CD4-positive, alpha-beta T cell treated with Interleukin-6 for 4 hours (primary cell): ENCODE measurements at places on chromosomes 4 and X.

DNA sequence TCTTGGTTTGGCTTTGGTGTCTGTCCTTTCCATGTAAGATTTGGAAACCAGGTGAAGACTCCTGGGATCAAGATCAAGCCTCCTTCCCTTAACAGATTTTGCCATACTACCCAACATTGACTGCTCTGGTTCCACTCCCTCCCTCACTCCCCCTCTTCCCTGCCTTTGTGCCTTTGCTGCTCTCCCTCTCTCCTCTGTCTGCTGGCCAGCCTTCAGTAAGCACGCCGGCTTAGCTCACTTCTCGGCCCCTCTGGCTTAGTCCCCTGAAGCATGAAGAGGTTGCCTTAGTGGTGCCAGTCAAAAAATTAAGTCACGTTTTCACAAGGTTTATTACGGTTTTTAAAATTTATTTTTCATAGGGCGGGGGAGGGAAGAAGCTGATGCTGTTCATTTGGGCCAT lies 6.0 kb downstream of the GRIA3 start:
- no peak for DNase-seq

DNA sequence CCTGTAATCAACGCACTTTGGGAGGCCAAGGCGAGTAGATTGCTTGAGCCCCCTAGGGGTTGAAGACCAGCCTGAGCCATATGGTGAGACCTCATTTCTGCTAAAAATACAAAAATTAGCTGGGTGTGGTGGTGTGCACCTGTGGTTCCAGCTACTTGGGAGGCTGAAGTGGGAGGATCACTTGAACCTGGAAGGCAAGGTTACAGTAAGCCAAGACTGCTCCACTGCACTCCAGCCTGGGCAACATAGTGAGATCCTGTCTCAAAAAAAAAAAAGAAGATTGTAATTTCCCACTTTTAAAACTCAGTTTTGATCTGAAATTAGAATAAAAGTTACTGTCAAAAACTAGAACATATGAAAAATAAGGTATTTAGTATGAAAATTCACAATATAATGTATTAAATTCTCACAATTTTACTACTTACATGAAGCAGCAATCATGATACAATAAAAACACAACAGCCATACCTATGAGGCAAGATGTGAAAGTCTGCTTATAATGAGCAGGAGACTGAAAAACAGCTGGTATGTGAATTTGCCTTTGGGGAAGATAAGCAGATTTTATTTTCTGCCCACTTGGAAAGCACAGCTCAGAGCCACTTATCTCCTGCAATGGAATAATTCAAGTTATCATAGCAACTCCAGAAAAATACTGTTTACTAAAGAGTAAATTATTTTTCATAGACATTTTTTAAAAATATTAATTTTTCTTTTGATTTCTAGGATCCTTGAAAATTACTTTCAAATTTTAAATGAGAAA lies 50.6 kb downstream of the ZGRF1 start:
- DNase-seq: no peak

- DNase-seq: no peak
These were observed 46.0 kb downstream of the LNX1 start for GRCh38 chr4:53545273-53545672.

DNA sequence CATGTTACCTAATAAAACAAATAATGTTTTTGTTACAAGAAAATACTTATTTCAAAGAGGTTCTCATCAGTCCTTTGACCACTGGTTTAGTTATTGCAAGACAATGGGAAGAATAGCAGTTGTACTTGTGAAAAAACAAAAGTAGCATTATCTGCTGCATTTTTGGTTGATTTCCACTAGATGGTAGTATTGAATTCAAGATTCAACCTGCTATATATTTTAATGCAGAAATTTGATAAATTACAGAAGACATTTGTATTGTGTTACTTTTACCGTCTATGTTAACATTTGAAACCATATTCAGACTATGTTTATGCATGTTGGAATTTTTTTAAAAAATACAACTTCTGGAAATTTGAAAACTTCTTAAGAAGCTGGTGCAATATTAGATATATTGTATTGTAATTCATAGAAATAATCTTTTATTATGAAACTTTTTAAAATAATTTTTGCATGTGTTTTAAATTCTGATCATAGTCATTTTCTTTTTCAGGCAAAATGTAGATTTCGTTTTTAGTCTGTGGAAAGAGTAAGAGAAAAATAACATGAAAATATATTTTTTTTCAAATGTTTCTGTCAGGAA lies 56.4 kb downstream of the SPCS3 start:
- DNase-seq: no peak

GRCh38 chr4:14446311-14446710 lies 556.0 kb upstream of the CPEB2 start:
- DNase-seq: no peak

DNA sequence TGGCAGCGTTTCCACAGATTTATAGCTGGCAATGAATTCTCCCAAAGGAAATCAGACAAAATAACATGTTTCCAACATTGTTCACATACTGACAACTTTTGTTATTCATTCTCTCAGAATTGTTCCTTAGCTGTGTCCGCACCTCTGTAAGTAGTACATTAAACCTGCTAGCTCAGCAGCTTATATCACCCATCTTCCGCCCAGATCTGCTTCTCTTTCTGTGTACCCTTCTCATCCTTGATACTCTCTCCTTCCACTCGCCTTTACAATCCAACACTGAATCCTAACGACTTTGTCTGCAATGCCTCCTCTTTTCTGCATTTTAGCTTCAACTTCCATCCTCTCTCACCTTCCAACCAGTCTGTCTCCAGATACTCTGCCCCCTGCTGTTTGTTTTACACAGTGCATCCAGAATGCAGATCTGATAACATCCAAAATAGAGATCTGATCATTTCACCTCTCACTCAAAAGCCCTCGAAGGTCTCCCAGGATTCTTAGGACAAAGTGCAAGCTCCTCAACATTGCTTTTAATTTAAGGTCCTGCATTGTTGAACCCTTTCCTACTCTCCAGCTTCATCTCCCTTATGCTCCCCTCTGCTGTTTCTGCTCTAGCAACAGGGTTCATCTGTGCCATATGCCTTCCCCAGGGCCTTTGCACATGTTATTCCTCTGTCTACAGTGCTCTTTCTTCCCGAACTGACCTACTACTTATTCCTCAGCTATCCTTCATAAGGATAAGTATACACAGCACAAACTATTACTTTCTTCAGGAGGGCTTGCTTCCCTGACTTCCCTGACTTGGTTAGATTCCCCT lies 67.3 kb upstream of the VBP1 start:
- DNase-seq: peak; percentile 42

GRCh38 chr4:156100651-156101050 lies 147.0 kb upstream of the CTSO start:
- DNase-seq: no peak

GRCh38 chr4:57668621-57669020 lies 558.4 kb upstream of the IGFBP7 start:
- DNase-seq: no peak

- no peak for DNase-seq
These were observed 1138.4 kb downstream of the PCDH19 start for GRCh38 chrX:99271641-99272040.

GRCh38 chr4:151960449-151961230 lies 199.8 kb upstream of the GATB start:
- DNase-seq: no peak

DNA sequence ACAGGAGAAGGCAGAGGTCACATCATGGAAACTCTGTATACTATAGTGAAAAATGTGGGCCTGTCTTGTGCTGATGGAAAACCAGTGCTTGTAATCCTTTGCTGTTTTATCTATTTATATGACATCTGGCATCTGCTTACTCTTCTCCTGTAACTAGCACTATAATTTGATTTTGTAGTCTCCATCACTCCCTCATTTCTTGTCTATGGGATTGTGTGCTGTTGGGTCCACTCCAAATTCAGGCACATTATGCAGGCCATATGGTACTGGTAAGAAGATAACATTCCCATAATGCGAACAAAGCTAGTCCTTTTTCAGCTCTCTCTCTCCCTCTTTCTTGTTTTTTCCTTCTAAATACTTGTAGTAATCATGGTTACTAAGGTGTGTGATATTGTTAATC lies 581.2 kb upstream of the IGFBP7 start:
- no peak for DNase-seq

- no peak for DNase-seq
These were observed 34.5 kb upstream of the MAP3K15 start for GRCh38 chrX:19549838-19550237.

GRCh38 chrX:136028383-136028984 lies 43.2 kb downstream of the SLC9A6 start:
- no peak for DNase-seq

GRCh38 chr4:184328022-184328736 lies 110.5 kb upstream of the ENPP6 start:
- DNase-seq: no peak

DNA sequence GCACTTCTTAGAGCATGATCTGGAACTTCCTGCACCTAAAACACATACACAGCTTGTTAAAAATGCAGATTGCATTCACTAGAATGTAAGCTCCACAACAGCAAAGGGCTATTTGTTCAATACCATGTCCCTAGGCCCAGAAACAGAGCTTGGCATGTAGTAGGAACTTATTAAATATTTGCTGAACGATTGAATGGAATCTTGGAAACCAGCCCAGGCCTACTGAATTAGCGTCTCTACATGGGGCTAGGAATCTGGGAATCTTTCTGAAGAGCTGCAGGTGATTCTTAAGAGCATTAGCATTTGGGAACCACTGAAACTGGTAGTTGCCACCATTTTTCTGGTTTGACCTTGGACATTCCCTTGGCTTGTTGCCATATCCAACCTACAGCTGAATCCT lies 234.1 kb downstream of the STIM2 start:
- no peak for DNase-seq

- no peak for DNase-seq
These were observed 5.0 kb downstream of the CENPU start for GRCh38 chr4:184728858-184729257.

- DNase-seq: no peak
These were observed 137.4 kb upstream of the ARSJ start for GRCh38 chr4:114116861-114117260.

DNA sequence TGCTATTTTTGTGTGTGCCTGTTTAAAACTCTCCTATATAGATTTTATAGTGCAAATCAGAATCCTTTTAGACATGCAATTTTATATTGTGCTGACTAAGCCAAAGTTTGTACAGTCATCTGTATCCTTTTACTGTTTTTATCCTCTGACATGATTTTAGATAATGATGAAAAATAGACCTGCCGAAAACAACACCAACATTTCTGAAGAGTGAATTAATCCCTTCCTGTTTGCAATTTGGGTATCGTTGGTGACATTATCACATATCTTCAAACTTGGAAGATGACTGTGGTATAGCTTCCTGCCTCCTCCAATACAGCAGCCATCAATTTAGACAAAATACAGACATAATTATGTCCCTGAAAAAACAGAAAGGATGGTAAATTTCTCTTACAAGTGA lies 28.9 kb upstream of the DSPP start:
- DNase-seq: no peak

DNA sequence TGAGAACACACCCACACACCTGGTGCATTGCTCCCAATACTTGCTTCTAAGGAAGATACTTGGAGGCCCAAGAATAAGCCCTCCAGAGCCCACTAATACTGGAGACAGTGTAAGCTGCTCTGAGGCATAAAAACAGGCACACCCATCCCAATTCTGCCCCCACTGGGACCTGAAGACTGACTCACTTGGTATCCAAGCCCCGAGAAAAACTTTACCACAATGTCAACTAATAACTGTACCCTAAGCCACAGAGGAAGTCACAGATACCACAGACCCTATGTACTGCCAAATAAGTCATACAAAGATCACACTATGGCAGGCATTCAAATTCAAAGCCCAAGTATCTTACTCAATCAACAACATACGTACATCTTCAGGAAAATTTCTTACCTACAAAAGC lies 398.2 kb upstream of the SPANXN1 start:
- DNase-seq: no peak

DNA sequence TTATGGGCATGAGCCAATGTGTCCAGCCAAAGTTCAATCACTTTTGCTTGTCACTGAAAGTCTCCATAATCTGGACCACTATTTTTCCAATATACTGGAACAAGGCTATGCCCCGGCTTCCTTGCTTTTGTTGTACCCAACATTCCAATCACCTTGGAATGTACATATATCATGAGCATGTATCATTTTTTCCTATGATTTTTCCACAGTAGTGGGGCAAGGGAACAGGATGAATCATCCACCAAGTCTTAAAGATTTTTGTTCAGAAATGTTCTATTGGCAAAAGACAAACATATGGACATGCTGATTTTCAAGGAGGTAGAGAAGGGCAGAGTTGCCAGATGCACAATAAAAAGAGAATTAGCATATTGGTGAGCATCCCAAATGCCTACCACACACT lies 548.1 kb upstream of the INTU start:
- no peak for DNase-seq

DNA sequence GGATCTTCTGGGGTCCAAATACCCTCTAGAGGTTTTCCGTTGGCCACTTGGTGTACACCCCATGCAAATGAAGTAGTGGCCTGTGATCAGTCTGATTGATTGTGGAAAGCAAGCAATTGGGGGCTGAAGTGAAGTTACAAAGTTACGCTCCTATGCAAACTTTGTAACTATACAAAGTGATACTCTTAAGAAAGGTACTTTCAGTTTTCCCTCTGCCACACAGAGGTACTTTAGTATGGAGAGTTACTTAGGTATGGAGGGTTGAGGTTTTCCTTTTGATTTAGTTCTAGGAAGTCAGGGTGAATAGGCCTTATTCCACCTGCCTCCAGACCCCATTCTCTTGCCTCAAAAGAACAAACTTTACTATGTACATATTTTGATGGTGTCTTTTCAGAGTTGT lies 28.7 kb downstream of the STAG2 start:
- DNase-seq: no peak

- no peak for DNase-seq
These were observed 349.2 kb downstream of the ADGRL3 start for GRCh38 chr4:61549336-61549735.

DNA sequence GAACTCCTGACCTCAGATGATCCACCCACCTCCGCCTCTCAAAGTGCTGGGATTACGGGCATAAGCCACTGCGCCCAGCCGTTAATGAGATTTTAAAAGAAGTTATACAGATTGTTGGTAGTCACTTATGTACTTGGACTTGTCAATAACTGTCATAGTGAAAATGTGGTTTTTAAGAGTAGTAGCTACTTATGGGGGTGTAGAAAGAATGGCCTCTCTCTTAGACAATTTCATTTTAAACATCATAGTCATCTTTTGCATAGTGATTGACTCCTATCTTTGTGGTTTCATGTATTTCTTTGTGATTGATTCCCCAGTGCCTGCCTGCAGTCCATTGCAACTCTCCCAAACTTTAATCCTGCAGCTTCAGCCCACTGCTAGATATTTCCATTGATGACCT lies 17.4 kb downstream of the FAM199X start:
- no peak for DNase-seq

GRCh38 chrX:19127649-19128168 lies 5.4 kb upstream of the ADGRG2 start:
- no peak for DNase-seq
